Stimulated activated CD4-positive, alpha-beta T cell treated with anti-CD3 and anti-CD28 coated beads, Interleukin-1b, Interleukin-23, amount 100 ng/mL, for 1 hour (primary cell): ENCODE measurements at places on chromosomes 12 and 14.

DNA sequence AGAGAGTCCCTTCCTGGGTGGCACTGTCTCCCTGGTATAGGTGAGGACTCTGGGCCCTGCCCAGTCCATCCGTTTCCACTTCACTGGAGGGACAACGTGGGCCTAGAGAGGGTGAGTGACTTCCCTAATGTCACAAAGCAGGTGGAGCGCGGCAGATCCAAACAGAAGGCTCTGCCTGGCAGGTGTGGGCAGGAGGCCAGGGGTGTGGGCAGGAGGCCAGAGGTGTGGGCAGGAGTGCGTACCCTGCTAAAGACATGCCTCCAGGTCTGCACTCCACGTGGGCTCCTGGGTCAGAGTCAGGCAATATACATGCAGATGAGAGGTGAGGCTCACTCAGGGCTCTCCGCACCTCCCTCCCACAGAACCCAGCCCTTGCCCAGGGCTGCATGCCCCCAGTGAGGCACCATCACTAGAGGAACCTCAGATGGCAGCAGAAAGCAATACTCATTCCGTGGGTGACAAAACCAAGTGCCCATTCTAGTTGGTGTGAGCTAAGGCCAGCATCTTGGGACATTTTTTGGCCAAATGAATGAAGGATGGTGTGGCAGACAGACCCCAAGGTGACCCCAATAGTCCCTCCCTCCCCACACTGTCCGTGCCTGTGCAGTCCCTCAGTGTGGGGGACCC is 271.6 kb upstream of the RTL1 start:
- no peak for DNase-seq

GRCh38 chr12:129073157-129073915 is 220.1 kb downstream of the GLT1D1 start:
- no peak for DNase-seq

GRCh38 chr12:132477017-132477702 is 12.8 kb upstream of the FBRSL1 start:
- no peak for DNase-seq

GRCh38 chr14:94203473-94204210 is 29.5 kb downstream of the PPP4R4 start:
- no peak for DNase-seq

- DNase-seq: no peak
Observed at GRCh38 chr12:6768990-6769389, 2.8 kb downstream of the PTMS start.

DNA sequence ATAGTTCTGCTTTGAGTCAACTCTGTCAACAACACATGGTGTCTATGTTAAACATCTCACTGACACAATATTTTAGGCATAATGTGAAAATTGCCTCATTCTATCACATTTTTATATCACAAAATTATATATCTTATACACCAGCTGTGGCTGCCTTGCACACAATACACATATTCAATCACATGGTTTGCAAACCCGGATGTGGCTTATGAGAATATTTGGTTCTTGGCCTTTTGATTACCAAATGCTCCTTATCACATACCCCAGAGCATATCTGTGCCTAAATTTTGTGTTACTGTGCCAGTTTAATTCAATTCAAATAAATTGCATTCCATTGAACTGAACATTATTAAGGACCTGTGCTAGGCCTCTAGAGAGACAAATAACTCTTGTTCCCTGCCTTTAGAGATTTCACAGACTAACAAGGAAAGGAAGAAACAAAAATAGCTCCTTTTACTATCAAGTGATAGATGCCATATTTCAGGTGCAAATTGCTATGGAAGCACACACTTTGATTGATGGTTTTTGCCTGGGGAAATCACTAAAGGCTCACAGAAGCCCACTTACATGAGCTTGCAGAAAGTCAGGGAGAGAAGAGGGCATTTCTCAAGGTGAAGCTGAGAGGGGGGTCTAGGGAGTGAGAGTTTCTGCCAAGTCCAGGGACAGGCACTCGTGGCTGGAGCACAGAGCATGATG is 63.4 kb downstream of the PPP1R36 start:
- no peak for DNase-seq
